ENCODE measurements at places on chromosomes 13 and 19.

DNA sequence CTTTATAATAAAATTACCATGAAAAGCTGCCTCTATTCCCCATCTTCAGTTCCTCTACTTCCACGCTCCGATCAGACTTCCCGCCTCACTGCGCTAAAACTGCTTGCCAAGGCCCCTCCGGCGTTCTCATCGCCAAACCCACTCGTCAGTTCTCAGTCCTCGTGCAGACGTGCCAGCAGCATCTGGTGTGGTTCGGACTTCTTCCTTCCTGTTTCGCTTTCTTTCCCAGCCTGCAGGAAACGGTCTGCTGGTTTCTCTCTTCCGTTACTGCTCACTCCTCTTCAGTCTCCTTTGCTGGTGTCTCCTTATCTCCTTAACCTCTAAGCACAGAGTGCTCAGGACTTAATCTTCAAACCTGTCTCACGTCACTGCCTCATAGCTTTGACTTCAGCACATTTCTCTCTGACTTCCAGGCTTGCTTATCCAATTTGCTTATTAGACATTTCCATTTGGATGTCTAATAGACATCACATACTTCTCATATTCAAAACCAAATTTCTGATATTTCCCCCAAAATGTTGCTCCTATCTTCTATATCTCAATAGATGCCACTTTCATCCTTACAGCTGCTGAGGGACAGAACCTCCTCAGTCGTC is 40.3 kb downstream of the RCBTB2 start:
- DNase-seq: no peak

DNA sequence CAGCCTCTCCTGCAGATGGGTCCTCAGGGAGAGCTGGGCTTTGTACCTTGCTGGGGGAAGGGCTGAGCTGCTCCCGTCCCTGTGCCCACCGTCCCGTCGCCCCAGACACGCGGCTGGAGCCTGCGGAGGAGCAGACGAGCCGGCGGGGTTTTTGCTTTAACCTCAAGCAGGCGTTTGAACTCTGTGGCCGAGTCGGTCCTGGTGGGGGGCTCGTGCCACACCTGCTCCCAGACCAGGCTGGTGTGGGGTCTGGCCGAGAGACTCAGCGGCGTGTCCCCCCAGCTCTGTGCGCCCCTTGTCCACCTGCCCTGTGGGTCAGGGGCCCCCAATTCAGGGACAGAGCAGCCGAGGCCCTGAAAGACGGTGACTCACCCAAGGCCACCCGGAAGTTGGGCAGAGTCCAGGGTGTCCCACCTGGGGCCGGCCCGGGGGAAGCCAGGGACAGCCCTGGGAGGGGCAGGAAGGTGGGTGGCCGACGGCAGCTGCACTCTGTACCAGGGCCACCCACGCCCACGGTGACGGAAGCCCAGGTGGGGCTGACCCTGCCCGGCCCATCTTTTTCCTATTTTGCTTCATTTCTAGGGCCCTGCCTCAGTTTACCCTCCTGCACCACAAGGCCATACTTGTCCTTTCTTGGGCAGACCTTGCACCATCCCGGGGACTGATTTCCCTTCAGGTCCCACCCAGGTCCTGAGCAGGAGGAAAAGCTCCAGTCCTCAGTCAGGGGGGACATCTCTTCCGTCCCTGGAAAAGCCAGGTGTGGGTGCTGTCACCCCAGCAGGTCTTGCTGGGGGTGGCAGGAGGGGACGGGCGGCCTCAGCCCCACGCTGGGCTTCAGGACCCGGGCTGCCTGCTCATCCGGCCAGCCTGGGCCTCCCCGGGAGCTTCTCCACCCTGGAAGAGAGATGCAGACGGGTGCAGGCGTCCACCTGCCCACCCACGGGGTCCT is 5.3 kb downstream of the EFNA2 start:
- no peak for DNase-seq

GRCh38 chr13:50291611-50292010 is 276.4 kb downstream of the KCNRG start:
- no peak for DNase-seq

GRCh38 chr19:33385956-33386355 is 12.4 kb downstream of the CEBPG start:
- no peak for DNase-seq

DNA sequence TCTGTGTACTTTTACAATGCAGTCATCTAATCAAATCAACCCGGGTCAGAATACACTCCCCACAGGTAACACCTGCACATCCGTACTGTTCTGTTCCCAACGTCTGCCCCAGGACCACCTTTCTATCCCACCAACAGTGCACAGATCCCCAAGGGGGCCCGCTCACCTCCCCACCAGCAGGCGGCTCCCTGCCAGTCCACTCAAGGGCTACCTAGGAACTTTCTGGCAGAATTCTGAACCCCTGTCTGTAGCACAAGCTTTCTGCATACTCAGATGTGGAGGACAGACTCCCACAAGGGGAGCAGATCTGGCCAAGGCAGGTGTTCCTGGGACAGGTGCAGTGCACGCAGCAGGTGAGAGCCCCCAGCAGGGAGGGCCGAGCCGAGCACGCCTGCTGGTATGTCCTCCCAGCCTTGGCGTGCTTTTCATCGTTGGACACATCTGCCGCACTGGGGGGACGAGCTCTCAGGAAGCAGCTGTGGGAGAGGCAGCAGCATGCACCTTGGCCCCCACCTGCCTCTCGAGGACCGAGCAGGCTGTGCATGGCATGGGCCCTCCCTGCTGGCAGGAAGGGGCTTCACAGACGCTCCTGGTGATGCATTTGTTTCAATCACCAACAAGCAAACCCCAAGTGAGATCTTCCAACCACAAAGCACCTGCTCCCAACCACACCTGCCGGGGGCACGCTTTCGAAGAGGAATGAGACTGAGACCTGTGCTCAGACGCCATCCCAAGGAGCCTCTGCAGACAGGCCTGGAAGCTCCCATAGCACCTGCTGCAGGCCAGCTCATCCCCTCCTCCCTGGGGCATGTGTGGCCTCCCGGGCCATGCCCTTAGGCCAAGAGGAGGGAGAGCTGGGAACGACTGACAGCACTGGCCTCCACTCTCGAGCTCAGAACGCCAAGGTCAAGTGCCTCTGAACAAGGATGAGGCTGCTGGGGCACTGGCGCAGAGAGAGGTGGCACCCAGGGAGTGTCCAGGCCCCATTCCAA is 35.9 kb downstream of the RAB20 start:
- DNase-seq: no peak

GRCh38 chr13:91214031-91214430 is 133.5 kb upstream of the MIR17HG start:
- no peak for DNase-seq

DNA sequence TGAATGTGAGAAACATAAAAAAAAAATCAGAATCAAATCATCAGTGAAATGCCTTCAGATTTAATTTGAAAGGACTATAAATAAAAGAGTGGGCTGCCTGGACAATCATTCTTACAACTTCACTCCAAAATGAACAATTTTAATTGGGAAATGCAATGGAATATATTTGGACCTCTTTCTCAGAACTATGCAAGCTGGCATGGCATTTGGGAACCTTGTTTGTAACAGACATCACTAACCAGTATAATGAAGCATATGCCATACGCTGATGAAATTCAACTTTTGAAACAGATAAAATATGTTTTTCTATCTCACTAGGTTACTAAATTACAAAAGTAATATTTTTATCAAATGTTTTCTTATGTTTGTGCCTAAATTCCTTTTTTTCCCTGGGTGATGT is 64.2 kb upstream of the FAM216B start:
- no peak for DNase-seq

DNA sequence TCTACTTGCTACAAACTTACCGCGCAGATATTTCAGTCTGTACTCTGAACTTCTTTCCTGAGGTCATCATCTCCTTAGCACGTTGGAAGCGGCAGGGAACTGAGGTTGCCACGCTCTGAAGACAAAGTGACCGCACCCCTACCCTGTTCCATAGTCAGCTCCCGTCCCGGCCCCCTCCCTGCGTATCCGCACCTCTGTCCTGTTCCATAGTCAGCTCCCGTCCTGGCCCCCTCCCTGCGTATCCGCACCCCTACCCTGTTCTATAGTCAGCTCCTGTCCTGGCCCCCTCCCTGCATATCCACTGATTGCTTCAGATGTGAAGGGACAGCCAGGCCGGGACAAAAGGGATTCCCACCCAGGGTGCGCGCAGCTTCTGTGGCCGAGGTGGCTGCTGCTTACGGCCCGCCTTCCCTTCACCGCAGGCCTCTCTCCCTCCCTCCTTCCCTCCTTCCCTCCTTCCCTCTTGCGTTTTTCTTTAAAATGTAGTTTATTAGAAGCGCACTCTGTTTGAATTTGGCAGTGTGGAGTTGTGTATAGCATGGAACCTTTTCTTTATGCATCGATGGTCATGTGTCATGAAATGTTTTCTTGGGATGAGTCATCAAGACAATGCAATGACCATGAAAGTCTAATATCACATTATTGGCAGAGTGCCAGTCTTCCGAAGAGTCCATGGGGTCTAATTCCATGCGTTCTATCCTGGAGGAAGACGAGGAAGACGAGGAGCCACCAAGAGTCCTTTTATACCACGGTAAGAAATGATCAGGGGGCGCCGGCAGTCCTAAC is 21.9 kb upstream of the NDUFS7 start:
- DNase-seq: no peak

- DNase-seq: no peak
Observed at GRCh38 chr19:39736088-39736487, 1.7 kb downstream of the CLC start.

- no peak for DNase-seq
Observed at GRCh38 chr13:43782686-43783085, 4.1 kb downstream of the ENOX1 start.

DNA sequence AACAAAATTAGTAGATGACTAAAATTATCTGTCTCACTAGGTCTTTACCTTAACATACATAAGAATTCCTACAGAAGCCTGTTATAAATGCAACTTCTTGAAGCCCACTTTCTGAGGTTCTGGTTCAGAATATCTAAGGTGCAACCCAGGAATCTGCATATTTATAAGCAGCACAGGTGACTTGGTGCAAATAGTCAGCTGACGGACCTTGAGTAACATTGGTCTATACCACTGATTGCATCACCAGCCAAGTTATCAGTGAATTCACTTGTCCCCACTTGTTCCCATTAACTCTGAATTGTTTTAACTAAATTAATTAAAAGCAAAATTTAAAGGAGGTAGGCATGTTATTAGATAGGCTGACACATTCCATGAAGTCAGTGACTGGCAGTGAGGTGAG is 109.9 kb downstream of the FRY start:
- DNase-seq: no peak

GRCh38 chr13:99527301-99527700 is 26.0 kb downstream of the TM9SF2 start:
- no peak for DNase-seq

DNA sequence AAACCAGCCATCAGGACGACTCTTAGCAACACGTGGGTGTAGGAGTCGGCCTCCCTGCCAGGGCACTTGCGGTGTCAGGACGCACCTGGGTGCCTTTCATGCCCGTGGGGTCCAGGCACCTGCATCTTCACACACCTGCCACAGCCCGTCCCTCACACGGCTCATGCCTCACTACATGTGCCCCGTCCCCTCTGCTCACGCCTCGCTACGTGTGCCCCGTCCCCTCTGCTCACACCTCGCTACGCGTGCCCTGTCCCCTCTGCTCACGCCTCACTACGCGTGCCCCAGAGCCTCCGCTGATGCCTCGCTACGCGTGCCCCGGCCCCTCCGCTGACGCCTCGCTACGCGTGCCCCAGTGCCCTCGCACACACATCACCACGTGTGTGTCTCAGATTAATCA is 58.0 kb upstream of the F7 start:
- DNase-seq: no peak

GRCh38 chr13:48586591-48587103 is 53.8 kb upstream of the RCBTB2 start:
- DNase-seq: no peak

DNA sequence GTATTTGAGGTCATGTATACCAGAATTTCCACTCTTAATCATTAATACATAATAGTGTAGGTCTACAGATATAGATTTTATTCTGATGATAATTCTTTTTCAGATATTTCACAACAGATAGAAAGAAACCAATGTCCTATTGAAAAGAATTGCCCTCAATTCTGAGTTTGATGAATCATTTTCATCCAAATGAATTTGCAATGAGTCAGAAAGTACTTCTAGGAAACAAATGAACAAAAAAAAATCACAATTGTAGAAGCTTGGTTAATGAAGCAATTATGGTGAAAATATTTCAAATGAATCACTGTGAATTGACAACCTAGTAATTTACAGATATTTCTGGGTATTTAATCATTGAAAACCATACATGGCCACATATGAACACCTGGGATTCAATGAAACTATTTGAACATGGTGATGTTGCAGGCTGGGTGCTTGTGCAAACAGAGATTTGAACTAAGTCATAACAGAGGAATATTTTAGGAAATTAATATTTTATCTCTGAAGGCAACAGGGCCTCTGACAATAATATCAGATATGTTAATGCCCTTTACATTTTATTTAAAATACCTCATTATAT is 360.9 kb downstream of the SLITRK5 start:
- DNase-seq: no peak

GRCh38 chr19:11005521-11005920 is 44.7 kb downstream of the SMARCA4 start:
- no peak for DNase-seq

GRCh38 chr19:46952874-46953273 is 66.8 kb upstream of the NPAS1 start:
- no peak for DNase-seq

DNA sequence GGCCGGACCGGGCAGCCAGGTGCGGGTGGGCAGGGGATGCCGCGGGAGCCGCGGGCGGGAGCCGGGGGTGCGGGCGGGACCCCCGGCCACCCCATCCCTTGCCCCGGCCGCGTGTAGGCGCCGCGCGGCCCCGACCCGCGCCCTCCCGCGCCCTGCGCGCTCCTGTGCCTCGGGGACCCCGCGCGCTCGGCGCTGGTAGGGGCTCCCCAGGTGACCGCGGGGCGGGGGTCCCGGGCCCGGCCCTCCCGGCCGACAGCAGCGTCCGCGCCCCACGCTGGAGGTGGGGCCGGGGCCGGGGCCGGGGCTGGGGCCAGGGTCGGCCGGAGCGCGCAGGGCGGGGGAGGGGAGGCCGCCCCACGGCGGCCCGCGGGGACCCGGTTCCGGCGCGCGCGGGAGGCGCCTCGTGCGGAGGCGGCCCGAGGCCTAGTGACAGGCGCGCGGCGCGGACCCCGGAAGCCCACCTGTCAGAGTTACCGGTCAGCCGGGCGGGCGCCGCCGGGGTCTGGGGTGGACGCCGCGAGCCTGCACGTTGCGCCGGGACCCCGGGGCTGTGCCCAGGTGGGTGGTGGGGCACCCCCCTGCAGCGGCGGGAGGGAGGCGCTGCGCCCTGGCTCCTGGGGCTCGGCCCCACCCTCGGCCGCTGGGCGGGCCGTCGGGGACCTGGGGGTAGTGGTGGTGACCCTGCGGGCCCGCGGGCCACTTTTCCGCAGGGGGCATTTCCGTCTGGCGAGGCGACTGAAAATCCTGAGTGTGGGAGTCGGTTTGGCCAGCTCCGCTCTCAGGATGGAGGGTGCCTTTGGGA is 518 bp downstream of the TFDP1 start:
- DNase-seq: no peak

DNA sequence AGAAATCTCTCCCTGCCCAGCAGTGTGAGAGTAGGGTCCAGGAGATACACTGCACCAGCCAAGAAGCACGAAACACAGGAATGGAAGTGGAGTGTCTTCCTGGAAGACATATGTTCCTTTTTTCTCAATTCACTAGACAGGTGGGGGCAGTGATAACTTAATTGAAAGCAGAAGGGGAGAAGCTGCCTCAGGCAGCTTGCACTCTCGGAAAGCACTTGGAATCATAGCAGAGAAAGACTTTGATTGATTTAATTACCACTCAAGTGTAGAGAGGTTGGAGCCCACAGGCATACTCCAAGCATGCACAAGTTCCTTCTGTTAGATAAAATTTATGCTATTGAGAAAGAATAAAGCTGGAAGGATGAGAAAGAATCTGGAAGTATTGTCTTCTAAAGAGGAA is 249.4 kb downstream of the SLITRK6 start:
- no peak for DNase-seq

- no peak for DNase-seq
Observed at GRCh38 chr13:99288089-99288488, 19.1 kb downstream of the GPR183 start.
